Smooth muscle cell of bladder (primary cell): ENCODE measurements at places on chromosomes 7 and 10. TPM values are rescaled to one million over a fixed set of nuclear protein-coding genes. Genes with fewer than 3 reads are reported as not detected.

TAS2R39 gene
- not detected in 2 replicates for total RNA-seq

PNLIPRP2 gene
- total RNA-seq: not detected in 2 replicates

ADIRF gene
- total RNA-seq: 107 and 110 TPM in 2 replicates

SMARCD3 gene
- total RNA-seq: 46.6 and 53.7 TPM in 2 replicates

SRGN gene
- total RNA-seq: 36.7 and 87.9 TPM in 2 replicates

CPA4 gene
- total RNA-seq: 25.9 and 83.2 TPM in 2 replicates

SLIT1 gene
- total RNA-seq: under 0.01 TPM in 1 of 2 replicates, not detected in the other
